Type B pancreatic cell (in vitro differentiated cells): ENCODE measurements at places on chromosomes 16 and 17. TPM values are rescaled to one million over a fixed set of nuclear protein-coding genes. Genes with fewer than 3 reads are reported as not detected.

The NPB gene
- 0.64 and 2.5 TPM in 2 replicates for total RNA-seq

The SPN gene
- total RNA-seq: 0.14 and 0.31 TPM in 2 replicates

The SAMD14 gene
- 2.2 and 14.1 TPM in 2 replicates for total RNA-seq

The SOST gene
- total RNA-seq: 2.0 TPM in 1 of 2 replicates, not detected in the other

The PYDC1 gene
- total RNA-seq: not detected in 2 replicates

The TMIGD1 gene
- total RNA-seq: 0.24 TPM in 1 of 2 replicates, not detected in the other

The TNFRSF13B gene
- total RNA-seq: not detected in 2 replicates

DNA sequence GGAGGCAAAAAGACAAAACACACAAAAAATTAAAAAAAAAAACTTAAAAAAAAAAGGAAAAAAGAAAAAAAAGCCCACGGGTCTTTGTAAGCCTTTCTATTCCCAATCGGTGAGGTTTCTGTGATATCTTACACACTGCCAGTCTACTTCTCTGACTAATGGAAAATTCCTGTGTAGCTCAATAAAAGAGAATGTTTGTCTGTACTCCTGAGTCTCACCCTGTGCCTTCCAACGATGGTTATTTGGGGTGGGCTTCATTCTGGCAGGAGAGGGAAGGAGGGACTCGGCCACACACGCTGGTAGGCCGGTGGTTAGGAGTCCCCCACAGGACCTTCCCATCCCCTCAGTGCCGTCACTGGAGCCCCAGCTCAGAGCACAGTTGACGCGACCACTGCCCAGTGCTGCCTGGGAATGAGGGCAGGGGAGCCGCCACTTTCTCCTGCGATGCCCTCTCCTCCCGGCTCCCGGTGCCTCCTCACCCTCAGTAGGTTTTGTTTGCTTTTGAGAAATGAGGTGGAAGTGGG lies 68.0 kb downstream of the AMFR start:
- peak; percentile 65 for DNase-seq

GRCh38 chr16:11084484-11084875 lies 140.1 kb downstream of the CLEC16A start:
- DNase-seq: no peak

- no peak for DNase-seq
Observed at GRCh38 chr17:79685121-79685520, 45.6 kb upstream of the ENPP7 start.

- DNase-seq: no peak
Observed at GRCh38 chr16:19093631-19094541, 19.9 kb upstream of the ITPRIPL2 start.

- no peak for DNase-seq
Observed at GRCh38 chr17:66678061-66678460, 156.9 kb upstream of the CACNG5 start.

GRCh38 chr17:32487473-32488176 lies 832 bp downstream of the CDK5R1 start:
- no peak for DNase-seq

DNA sequence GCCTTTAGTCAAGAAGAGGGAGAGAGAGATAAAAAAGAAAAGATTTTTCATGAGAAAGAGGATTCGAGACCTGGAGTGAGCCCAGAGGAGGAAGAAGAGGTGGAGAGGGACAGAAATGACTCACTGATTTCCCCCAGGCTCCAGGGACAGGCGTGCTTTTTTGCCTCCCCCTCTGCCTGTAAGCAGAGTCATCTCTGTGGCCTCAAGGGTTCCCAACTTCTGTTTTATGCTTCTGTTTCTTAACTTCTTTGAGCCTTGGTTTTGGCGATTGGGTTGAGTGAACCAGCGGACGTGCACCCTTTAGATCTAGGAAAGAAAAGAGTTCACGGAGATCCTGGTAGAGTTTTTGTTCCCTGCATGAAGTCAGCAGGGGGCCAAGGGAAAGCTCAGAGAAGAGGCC lies 147.9 kb upstream of the NOL11 start:
- DNase-seq: no peak

DNA sequence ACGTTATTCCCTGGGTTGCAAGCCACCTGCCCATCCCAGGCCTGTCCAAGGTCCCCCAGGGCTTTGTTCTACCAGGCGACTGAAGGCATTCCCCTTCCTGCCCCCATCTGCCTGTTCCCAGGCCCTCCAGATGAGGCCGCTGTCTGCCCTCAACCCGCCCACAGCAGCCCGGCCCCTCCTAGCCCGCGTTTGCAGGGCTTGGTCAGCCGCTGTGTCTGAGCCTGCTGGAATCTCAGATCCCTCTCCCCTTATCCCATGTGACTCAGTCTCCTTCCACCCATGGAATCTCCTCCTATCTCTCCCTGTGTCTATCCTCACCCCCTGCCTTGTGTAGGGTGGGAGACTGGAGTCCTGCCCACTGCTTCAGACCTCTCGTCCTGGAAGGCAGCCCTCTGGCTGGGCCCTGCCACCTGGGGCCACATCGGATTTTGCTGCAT lies 186.0 kb upstream of the TNRC6C start:
- DNase-seq: no peak
